ENCODE measurements at places on chromosomes 4 and X. TPM values are rescaled to one million over a fixed set of nuclear protein-coding genes. Genes with fewer than 3 reads are reported as not detected.

Gene KIAA1210
- not detected for total RNA-seq

Gene TCEAL8
- 31.0 TPM for total RNA-seq

Gene GCNA
- 5.1 TPM for total RNA-seq

Gene UGT2A1
- total RNA-seq = not detected

DNA sequence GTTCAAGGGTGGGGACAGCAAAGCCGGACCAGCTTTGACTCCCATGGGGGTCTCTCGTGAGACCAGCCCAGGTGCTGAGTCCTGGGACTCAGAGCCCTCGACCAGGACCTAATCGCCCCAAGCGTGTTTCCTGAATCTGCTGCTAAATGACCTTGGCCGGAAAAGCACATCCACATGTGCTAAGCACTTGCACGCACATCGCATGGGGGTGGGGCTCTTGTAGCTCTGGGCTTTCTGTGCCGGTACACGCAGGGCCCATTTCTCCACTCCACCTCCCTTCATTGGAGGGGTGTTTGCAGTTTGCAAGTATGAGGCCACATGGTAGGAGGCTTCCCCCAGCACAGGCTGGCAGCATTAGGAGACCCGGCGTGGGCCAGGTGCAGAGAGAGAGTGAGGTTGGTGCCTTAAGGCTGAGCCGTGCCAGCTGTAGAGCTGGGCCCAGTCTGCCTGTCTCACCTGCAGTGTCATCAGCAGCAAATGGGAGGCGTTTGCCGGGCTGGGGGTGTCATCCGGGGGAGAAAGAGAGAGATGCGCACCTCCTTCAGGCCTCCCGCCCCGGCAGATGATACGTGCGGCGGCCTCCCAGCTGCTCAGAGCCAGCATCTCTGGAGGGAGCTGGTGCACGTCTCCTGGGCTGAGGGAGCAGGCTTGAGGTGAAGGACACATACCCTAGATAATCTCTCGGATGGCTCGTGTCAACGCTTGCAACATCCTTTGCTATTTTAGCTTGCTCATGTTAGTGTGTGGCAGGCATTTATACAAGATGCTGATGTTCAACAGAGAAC is 45.2 kb upstream of the CLCN4 start:
- DNase-seq = peak; percentile 78
